ENCODE measurements at places on chromosomes 6 and 20. TPM values are rescaled to one million over a fixed set of nuclear protein-coding genes. Genes with fewer than 3 reads are reported as not detected.

- peaks cover 3% of the 10 kb centered on the region for H3K27me3 ChIP-seq
- no peaks in the 10 kb centered on the region for H3K36me3 ChIP-seq
- no peak overlapping the region for H3K4me3 ChIP-seq
- DNase-seq = no peak
- H3K4me1 ChIP-seq = peaks cover 9% of the 10 kb centered on the region
Observed at GRCh38 chr20:18790787-18791186, 22.8 kb upstream of the SCP2D1 start.

The CD83 gene
- total RNA-seq = 0.79 TPM

The LIME1 gene
- 4.7 TPM for total RNA-seq

The TSBP1 gene
- not detected for total RNA-seq

GRCh38 chr20:61487346-61487996 lies 235.4 kb downstream of the CDH4 start:
- DNase-seq = no peak
- no peaks in the 10 kb centered on the region for H3K4me1 ChIP-seq
- H3K4me3 ChIP-seq = no peak overlapping the region

DNA sequence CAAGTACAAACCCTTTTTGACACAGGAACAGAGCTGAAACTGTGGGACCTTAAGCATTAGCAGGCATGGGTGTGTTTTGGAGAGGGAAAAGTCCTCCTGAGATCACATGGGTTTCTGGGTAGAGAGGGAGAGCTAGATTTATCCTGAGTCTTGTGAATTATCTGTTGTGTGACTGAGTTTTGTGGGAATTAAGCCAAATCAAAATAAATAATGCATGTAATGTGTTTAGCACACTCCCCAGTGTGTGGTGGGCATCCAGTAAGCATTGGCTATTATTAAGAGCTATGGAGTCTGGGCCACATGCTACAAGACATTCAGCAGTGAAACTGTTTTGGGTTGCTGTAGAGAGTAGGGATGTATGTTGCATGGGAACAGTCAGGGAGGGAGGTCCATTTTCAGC lies 75.3 kb upstream of the JAG1 start:
- H3K4me1 ChIP-seq = no peaks in the 10 kb centered on the region
- no peak overlapping the region for H3K27ac ChIP-seq
- H3K36me3 ChIP-seq = no peaks in the 10 kb centered on the region
- H3K27me3 ChIP-seq = peaks cover 3% of the 10 kb centered on the region
- no peak for DNase-seq
- no peak overlapping the region for H3K4me3 ChIP-seq

The DDX43 gene
- not detected for total RNA-seq

- DNase-seq = peak; percentile 52
- no peaks in the 10 kb centered on the region for H3K36me3 ChIP-seq
- H3K27me3 ChIP-seq = peaks cover 26% of the 10 kb centered on the region
- H3K4me1 ChIP-seq = peaks cover 9% of the 10 kb centered on the region
Observed at GRCh38 chr6:159106627-159107241, 61.9 kb upstream of the TAGAP start.

- H3K27me3 ChIP-seq = no peaks in the 10 kb centered on the region
- H3K27ac ChIP-seq = no peak overlapping the region
- no peak overlapping the region for H3K4me3 ChIP-seq
- no peak for DNase-seq
- no peaks in the 10 kb centered on the region for H3K36me3 ChIP-seq
Observed at GRCh38 chr6:15581751-15582150, 81.1 kb downstream of the DTNBP1 start.

DNA sequence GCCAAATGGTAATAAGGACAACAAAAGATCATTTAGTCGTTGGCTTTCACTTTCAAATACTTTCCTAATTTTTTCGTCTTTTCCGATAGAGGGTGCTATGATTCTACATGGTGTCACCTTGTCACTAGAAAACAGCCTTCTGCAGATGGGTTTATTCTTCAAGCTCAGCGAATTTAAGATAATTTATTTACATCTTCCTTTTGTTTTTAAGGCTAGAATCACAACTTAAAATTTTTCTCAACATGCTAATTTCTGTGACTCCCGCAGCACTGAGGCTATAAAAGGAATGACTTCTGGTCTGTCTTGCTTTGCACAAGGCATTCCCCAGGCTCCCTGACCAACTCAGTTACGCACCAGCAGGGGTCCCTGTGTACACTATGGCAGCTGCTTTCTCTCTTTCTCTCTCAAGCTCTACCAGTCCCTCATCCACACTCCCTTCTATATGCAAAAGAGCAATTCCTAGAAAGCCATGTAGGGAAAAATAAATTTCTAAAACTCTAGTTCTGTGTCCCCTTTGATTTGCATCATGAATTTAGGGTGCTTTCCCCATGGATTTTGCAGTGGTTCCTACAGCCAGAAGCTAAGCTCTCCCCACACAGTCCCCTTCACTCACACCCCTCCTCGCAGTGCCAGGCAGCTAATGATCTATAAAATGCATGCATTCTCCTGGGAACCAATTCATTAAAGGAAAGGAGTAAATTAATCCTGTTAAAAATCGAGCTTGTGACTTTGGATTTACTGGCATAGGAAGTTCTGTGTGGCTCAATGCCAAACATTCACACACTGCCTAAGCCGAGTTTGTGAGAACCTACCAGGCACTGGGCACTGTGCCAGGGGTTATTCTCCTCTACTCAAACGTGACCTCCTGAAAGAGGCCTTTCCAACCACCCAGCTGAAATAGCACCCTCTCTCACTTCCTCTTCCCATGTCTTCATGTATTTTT lies 74.5 kb downstream of the DCDC2 start:
- no peak overlapping the region for H3K27ac ChIP-seq
- H3K4me3 ChIP-seq = peak overlapping the region; percentile 59
- H3K36me3 ChIP-seq = no peaks in the 10 kb centered on the region
- H3K27me3 ChIP-seq = peaks cover 4% of the 10 kb centered on the region
- H3K4me1 ChIP-seq = no peaks in the 10 kb centered on the region

DNA sequence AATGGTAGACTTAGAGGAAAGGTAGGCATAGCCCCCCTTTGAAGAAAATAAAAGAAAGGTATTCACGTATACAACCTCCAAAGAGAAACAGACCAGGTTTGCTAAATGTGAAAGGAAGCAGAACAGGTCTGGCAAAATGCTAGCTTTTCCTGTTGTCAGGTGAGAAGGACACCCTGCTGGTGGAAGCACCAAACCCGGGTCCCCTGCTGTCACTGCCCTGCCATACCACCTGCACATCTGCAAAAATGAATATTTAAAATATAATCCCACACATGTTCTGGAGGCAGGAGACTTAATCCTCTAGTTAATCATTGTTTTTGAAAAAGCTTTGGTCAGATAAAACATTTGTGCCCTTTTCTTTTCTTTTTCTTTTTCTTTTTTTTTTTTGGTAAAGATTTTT lies 48.9 kb upstream of the OLIG3 start:
- no peaks in the 10 kb centered on the region for H3K4me1 ChIP-seq
- no peaks in the 10 kb centered on the region for H3K27me3 ChIP-seq
- DNase-seq = no peak
- no peaks in the 10 kb centered on the region for H3K36me3 ChIP-seq
- no peak overlapping the region for H3K4me3 ChIP-seq

The CTAGE9 gene
- not detected for total RNA-seq

The STK4 gene
- total RNA-seq = 45.5 TPM

The SLC35F1 gene
- not detected for total RNA-seq

DNA sequence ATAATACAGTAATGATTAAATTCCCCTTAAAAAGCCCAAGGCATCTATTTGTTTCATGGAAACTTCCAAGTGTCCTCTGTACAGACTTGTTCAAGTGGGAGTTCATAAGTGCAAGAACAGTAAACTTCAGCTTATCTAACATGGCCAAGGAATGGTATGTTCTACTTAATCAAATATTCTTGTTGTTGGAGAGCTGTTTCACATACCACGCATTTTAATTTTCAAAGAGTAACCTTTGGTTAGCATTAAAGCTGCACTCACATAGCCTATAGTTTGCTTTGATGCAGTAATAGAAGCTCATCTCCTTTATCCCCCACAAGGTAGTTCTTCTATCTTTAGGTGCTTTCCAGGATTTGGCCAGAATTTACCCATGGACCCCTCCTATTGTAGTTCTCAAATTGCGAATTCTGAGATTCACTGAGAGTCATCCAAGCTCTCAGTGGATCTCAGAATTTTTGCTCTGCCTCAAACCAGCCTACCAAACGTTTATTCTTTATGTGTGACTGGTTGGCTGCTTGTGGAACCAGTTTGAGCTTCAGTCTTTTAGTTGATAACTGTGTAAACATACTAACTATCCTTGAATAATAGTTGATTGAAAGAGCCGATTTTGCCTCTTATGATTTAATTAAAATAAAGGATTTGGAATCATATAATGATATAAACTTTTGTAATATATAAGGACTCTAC lies 668.0 kb upstream of the FLRT3 start:
- DNase-seq = no peak
- H3K27me3 ChIP-seq = no peaks in the 10 kb centered on the region
- H3K4me3 ChIP-seq = no peak overlapping the region
- H3K27ac ChIP-seq = no peak overlapping the region

- H3K27ac ChIP-seq = peak overlapping the region; percentile 74
- peak overlapping the region; percentile 85 for H3K4me3 ChIP-seq
Observed at GRCh38 chr6:3119040-3119723, 671 bp downstream of the BPHL start.

The IMPG1 gene
- total RNA-seq = not detected

DNA sequence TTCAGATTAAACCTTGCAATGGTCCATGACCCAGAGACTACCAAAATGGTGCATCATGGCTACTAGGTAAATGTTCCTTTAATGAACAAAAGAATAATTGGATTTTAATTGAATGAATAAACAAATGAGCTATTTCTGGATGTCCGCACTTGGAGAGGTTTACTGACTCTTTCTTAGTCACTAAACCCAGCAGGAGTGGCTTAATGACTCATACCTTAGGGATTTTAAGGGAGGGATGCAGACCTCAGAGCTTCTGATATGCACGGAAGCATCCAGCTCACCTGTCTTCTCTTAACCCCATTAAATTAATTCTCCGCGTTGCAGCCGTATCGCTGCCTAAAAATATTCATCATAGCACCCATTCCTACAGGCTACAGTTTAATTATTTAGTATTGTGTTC lies 970.0 kb upstream of the SLC35B3 start:
- DNase-seq = peak; percentile 83
- H3K27ac ChIP-seq = peak overlapping the region; percentile 87
- peaks cover 79% of the 10 kb centered on the region for H3K4me1 ChIP-seq
- H3K4me3 ChIP-seq = peak overlapping the region; percentile 55

GRCh38 chr6:44699851-44700250 lies 312.3 kb downstream of the CDC5L start:
- DNase-seq = no peak
- H3K27me3 ChIP-seq = peaks cover 11% of the 10 kb centered on the region
- no peak overlapping the region for H3K27ac ChIP-seq
- peaks cover 37% of the 10 kb centered on the region for H3K4me1 ChIP-seq
- H3K36me3 ChIP-seq = no peaks in the 10 kb centered on the region

The SRMS gene
- not detected for total RNA-seq

- H3K27me3 ChIP-seq = no peaks in the 10 kb centered on the region
- no peaks in the 10 kb centered on the region for H3K36me3 ChIP-seq
- H3K27ac ChIP-seq = no peak overlapping the region
Observed at GRCh38 chr6:9412951-9413559, 977.7 kb upstream of the SLC35B3 start.

The RNF182 gene
- total RNA-seq = 3.7 TPM

GRCh38 chr6:5606546-5606945 lies 345.2 kb downstream of the FARS2 start:
- H3K4me1 ChIP-seq = no peaks in the 10 kb centered on the region
- H3K36me3 ChIP-seq = peaks cover 9% of the 10 kb centered on the region
- no peak for DNase-seq
- H3K27me3 ChIP-seq = peaks cover 2% of the 10 kb centered on the region
- H3K4me3 ChIP-seq = no peak overlapping the region

The TNF gene
- 0.23 TPM for total RNA-seq

DNA sequence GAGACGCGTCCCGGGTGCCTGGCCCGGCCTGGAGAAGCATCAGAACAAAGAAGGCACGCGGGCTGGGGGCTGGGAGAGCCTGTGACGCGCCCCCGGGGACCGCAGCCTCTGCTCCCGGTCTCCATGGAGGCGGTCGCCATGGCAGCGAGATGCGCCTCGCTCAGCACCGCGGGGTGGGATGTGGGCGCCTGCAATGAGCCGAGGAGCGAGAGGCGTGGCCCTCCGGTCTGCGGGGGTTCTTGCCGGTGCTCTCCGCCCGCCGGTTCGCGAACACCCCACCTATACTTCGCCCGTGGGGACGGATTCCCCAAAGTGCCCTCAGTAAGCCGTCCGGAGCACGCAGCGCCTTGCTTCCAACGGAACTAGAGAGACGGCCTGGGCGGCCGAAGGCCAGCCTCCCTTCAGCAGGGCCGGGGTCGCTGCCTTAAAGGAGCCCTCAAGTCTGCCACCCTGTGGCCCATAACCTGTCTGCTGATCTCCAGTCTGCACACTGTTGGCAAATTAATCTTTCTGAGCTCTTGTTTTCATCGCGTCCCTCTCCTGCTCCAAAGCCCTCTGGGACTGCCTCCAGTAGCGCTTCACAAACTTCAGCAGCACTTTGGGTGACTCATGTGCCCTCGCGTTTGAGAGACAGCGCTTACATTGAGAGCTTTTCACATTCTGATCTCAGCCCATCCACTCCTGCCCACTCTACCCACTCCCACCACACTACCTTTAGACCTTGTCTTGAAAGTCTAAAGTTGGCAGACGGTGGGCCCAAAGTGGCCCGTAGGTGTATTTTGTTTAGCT lies 983 bp upstream of the ADISSP start:
- no peaks in the 10 kb centered on the region for H3K36me3 ChIP-seq
- H3K4me1 ChIP-seq = peaks cover 41% of the 10 kb centered on the region
- peak; percentile 84 for DNase-seq
- peak overlapping the region; percentile 87 for H3K27ac ChIP-seq
- H3K4me3 ChIP-seq = peak overlapping the region; percentile 92

The AK9 gene
- total RNA-seq = 2.6 TPM

The SYNJ2 gene
- 31.4 TPM for total RNA-seq

GRCh38 chr6:44627091-44627882 lies 239.8 kb downstream of the CDC5L start:
- H3K36me3 ChIP-seq = no peaks in the 10 kb centered on the region
- no peak overlapping the region for H3K4me3 ChIP-seq
- peaks cover 10% of the 10 kb centered on the region for H3K4me1 ChIP-seq
- H3K27me3 ChIP-seq = peaks cover 15% of the 10 kb centered on the region
- H3K27ac ChIP-seq = no peak overlapping the region

The RAET1L gene
- not detected for total RNA-seq

- no peak overlapping the region for H3K4me3 ChIP-seq
- H3K36me3 ChIP-seq = no peaks in the 10 kb centered on the region
- no peak overlapping the region for H3K27ac ChIP-seq
- no peak for DNase-seq
- no peaks in the 10 kb centered on the region for H3K4me1 ChIP-seq
- peaks cover 9% of the 10 kb centered on the region for H3K27me3 ChIP-seq
Observed at GRCh38 chr6:163637524-163637923, 223.0 kb downstream of the QKI start.

- no peak overlapping the region for H3K27ac ChIP-seq
- peaks cover 10% of the 10 kb centered on the region for H3K36me3 ChIP-seq
- H3K4me1 ChIP-seq = peaks cover 10% of the 10 kb centered on the region
- peaks cover 6% of the 10 kb centered on the region for H3K27me3 ChIP-seq
- H3K4me3 ChIP-seq = no peak overlapping the region
Observed at GRCh38 chr6:16258709-16259075, 20.3 kb downstream of the GMPR start.

- H3K4me1 ChIP-seq = no peaks in the 10 kb centered on the region
- no peak overlapping the region for H3K4me3 ChIP-seq
- no peak overlapping the region for H3K27ac ChIP-seq
- H3K27me3 ChIP-seq = no peaks in the 10 kb centered on the region
- no peaks in the 10 kb centered on the region for H3K36me3 ChIP-seq
Observed at GRCh38 chr6:55651015-55651414, 72.0 kb upstream of the HMGCLL1 start.

The BANF2 gene
- total RNA-seq = not detected
